ENCODE measurements at places on chromosomes 13 and 19.

- no peaks in the 10 kb centered on the region for H3K4me1 ChIP-seq
- H3K27me3 ChIP-seq: no peaks in the 10 kb centered on the region
- no peak for DNase-seq
- no peak overlapping the region for H3K4me3 ChIP-seq
Measured at GRCh38 chr19:40314656-40315055, 29.5 kb upstream of the AKT2 start.

DNA sequence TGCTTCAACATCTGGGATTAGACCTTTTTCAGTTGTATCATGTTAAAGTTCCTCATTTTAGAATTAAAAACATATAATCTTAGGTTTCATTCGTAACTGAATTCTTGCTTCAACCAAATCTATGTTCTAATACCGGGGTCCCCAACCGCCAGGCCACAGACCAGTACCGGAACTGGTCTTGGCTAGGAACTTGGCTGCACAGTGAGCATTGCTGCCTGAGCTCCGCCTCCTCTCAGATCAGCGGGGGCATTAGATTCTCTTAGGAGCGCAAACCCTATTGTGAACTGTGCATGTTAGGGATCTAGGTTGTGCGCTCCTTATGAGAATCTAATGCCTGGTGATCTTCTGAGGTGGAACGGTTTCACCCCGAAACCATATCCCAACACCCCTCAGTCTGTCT lies 19.2 kb downstream of the ITM2B start:
- no peak for DNase-seq
- 0 out of 2 replicates have a peak overlapping the region, but pooled peaks have one; percentile 5 for H3K4me3 ChIP-seq

- no peaks in the 10 kb centered on the region for H3K36me3 ChIP-seq
- H3K27me3 ChIP-seq: no peaks in the 10 kb centered on the region
- peaks cover 25% of the 10 kb centered on the region for H3K4me1 ChIP-seq
- H3K27ac ChIP-seq: peak overlapping the region; percentile 91
Measured at GRCh38 chr19:662207-662961, 630 bp downstream of the RNF126 start.

GRCh38 chr13:72754111-72754510 lies 26.4 kb downstream of the BORA start:
- DNase-seq: no peak
- H3K4me1 ChIP-seq: no peaks in the 10 kb centered on the region
- H3K36me3 ChIP-seq: peaks cover 60% of the 10 kb centered on the region
- no peaks in the 10 kb centered on the region for H3K27me3 ChIP-seq

DNA sequence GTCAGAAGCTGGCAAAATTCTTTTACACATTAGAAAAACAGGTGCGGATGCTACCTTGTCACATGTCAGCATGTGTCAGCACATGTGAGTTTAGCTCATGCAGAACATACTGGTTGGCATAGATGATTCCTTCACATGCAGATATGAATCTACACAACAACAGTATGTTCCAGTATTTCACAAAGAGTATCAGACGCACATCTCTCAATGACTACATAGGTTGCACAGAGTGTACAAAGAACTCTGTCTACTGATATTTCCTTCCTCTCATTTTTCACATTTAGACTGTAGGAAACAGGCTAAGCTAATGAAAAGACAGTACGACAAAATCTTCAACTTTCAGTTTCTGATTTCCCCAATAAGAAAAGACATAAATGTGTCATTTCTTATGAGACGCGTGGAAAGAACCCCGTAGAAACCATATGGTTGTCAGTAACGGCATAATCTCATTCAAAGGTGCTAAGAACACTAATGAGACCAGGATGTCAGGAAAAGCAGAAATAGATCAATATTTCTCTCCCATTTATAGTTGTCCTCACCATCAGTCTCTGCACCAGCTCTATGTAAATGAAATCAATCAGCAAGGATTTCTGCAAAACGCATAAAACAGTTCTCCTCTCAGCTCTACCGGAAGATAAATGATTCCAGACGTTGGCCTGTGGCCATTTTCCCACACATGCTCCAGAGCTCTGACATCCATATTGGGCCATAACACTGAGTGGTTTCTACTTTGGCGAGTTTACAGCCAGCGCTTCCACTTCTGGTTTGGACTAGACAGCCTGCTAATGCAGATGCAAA lies 81.2 kb downstream of the STARD13 start:
- no peaks in the 10 kb centered on the region for H3K36me3 ChIP-seq
- H3K27me3 ChIP-seq: no peaks in the 10 kb centered on the region
- H3K4me1 ChIP-seq: peaks cover 47% of the 10 kb centered on the region
- peak; percentile 94 for DNase-seq
- H3K27ac ChIP-seq: peak overlapping the region; percentile 77

DNA sequence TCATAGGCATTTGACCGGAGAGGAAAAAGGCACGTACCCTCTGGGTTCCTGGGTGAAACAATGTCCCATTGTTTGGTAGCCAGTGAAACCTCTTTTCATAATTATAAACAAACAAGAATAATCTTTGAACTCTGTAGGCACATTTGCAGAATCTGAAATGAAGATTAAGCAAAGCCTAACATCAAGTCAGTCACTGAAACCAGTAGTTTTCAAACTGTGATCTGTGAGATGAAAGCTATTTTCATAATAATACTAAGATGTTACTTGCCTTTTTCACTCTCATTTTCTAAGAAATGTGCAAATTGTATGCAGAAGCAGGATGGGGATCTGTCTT lies 105.4 kb downstream of the WDFY2 start:
- H3K4me1 ChIP-seq: peaks cover 2% of the 10 kb centered on the region
- no peak for DNase-seq
- H3K27ac ChIP-seq: no peak overlapping the region
- no peaks in the 10 kb centered on the region for H3K27me3 ChIP-seq
- H3K36me3 ChIP-seq: no peaks in the 10 kb centered on the region

DNA sequence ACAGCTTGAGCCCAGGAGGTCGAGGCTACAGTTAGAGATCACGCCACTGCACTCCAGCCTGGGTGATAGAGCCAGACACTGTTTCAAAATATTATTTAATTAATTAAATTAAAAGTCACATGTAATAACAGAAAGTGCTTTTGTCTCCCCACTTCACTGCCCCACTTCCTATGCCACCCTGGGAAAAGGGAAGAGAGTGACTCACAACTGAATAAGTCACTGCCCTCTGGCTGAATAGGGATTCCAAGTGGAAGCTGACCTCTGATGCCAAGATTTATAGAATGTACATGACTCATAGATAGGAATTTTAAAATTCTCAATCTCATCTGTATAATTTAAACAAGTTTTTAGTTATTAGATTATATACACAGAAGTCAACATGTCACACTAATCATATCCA lies 22.2 kb upstream of the ERVV-1 start:
- H3K36me3 ChIP-seq: no peaks in the 10 kb centered on the region
- H3K27me3 ChIP-seq: no peaks in the 10 kb centered on the region
- peaks cover 20% of the 10 kb centered on the region for H3K4me1 ChIP-seq
- H3K27ac ChIP-seq: peak overlapping the region; percentile 57
- H3K4me3 ChIP-seq: no peak overlapping the region

- no peaks in the 10 kb centered on the region for H3K27me3 ChIP-seq
- H3K27ac ChIP-seq: no peak overlapping the region
- peak; percentile 52 for DNase-seq
- H3K4me1 ChIP-seq: peaks cover 28% of the 10 kb centered on the region
- no peaks in the 10 kb centered on the region for H3K36me3 ChIP-seq
- H3K4me3 ChIP-seq: peak overlapping the region; percentile 9
Measured at GRCh38 chr13:109844396-109844795, 58.0 kb upstream of the IRS2 start.

DNA sequence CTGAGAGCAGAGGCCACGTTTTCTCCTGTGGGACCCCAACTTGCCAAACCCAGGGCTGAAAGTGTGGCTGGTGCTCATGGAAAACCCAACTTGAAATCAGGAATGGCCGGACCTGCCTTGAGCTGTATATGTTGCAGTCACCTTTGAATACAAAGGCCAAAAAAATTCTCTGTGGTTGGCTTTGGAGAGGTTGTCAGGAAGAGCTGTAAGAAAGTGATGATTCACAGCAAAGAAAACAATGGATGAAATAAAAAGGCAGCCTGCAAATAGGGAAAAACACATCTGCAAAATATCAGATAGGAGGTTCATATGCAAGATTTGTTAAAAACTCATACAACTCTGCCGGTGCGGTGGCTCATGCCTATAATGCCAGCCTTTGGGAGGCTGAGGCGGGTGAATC lies 715.8 kb downstream of the UQCRFS1 start:
- no peaks in the 10 kb centered on the region for H3K36me3 ChIP-seq
- H3K4me3 ChIP-seq: no peak overlapping the region
- H3K27ac ChIP-seq: no peak overlapping the region
- no peak for DNase-seq
- no peaks in the 10 kb centered on the region for H3K4me1 ChIP-seq

DNA sequence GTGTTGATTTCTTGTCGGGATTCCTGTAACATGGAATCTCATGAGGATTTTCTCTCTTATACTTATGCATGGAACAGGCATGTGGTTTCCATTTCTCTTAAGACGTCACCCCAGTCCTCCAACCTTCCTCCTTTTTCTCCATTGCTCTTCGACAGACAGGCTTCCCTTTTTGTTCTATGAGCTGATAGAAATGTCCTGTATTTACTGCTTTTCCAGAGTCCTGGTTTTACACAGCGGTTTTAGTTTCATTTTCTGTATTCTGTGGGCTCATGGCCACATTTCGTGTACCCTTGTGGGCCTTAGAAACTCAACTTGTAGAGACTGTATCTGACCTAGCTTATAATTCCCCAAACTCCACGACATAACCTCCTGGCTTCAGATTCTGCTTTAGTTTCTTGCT lies 113.1 kb downstream of the PAN3 start:
- H3K27ac ChIP-seq: no peak overlapping the region
- H3K4me3 ChIP-seq: no peak overlapping the region
- no peaks in the 10 kb centered on the region for H3K4me1 ChIP-seq
- no peaks in the 10 kb centered on the region for H3K27me3 ChIP-seq
- DNase-seq: no peak

DNA sequence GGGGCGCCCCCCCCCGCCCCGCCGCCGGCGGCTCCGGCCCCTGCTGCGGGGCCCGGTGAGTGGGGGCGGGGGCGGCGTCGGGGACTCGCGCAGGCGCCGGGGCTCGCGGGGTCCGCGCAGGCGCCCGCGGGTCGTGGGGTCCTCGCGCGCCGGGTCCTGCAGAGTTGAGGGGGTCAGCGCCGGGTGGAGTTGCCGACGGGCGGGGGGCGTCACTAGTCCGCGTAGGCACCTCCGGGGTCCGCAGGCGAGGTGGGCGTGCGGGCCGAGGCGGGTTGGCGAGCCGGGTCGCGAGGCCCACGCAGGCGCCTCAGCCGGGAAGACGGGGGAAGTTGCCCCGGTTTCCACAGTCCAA lies 365 bp downstream of the PPP6R1 start:
- peak; percentile 52 for DNase-seq
- H3K27ac ChIP-seq: peak overlapping the region; percentile 78
- H3K4me1 ChIP-seq: peaks cover 26% of the 10 kb centered on the region

DNA sequence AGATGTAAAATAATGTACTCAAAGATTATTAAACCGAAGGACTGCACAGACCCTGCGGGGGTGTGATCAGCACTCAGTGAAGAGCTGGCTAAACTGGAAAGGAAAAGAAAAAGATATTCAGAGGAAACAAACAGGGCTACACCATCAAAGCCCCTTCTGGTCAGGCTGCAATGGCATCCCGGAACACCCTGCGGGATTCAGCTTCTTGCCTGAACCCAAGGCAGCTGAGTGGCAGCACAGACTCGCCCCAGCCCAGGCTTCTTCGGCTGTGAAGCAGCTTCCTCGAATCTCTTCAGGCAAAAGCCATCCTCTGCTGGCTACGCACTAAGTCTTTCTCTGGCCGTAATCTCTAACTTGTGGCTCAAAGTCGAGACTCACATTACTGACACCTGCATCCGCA lies 220.9 kb downstream of the TEX29 start:
- no peak overlapping the region for H3K4me3 ChIP-seq
- no peaks in the 10 kb centered on the region for H3K4me1 ChIP-seq
- no peak for DNase-seq

- DNase-seq: peak; percentile 16
- no peaks in the 10 kb centered on the region for H3K27me3 ChIP-seq
- H3K27ac ChIP-seq: no peak overlapping the region
- H3K4me1 ChIP-seq: no peaks in the 10 kb centered on the region
Measured at GRCh38 chr13:33004511-33004910, 11.7 kb upstream of the KL start.

GRCh38 chr13:87999240-87999700 lies 328.1 kb downstream of the SLITRK5 start:
- no peak overlapping the region for H3K4me3 ChIP-seq
- peaks cover 19% of the 10 kb centered on the region for H3K4me1 ChIP-seq
- H3K36me3 ChIP-seq: no peaks in the 10 kb centered on the region
- peak overlapping the region; percentile 29 for H3K27ac ChIP-seq
- peak; percentile 58 for DNase-seq
- no peaks in the 10 kb centered on the region for H3K27me3 ChIP-seq

- no peak overlapping the region for H3K27ac ChIP-seq
- peaks cover 14% of the 10 kb centered on the region for H3K4me1 ChIP-seq
- H3K36me3 ChIP-seq: no peaks in the 10 kb centered on the region
- DNase-seq: no peak
- no peaks in the 10 kb centered on the region for H3K27me3 ChIP-seq
- no peak overlapping the region for H3K4me3 ChIP-seq
Measured at GRCh38 chr13:47178090-47178950, 281.5 kb upstream of the HTR2A start.

GRCh38 chr19:52936151-52936953 lies 13.1 kb upstream of the ZNF888 start:
- H3K4me3 ChIP-seq: no peak overlapping the region
- no peaks in the 10 kb centered on the region for H3K27me3 ChIP-seq
- no peaks in the 10 kb centered on the region for H3K4me1 ChIP-seq

- H3K4me1 ChIP-seq: peaks cover 24% of the 10 kb centered on the region
- H3K27me3 ChIP-seq: no peaks in the 10 kb centered on the region
- 0 out of 2 replicates have a peak overlapping the region, but pooled peaks have one; percentile 4 for H3K4me3 ChIP-seq
- no peaks in the 10 kb centered on the region for H3K36me3 ChIP-seq
- no peak overlapping the region for H3K27ac ChIP-seq
Measured at GRCh38 chr19:30249911-30250310, 122.3 kb upstream of the ZNF536 start.

GRCh38 chr13:44493213-44493812 lies 82.8 kb downstream of the TSC22D1 start:
- 0 out of 2 replicates have a peak, but pooled peaks cover 5% of the 10 kb centered on the region for H3K36me3 ChIP-seq
- no peak overlapping the region for H3K4me3 ChIP-seq
- no peaks in the 10 kb centered on the region for H3K4me1 ChIP-seq
- no peak for DNase-seq
- no peak overlapping the region for H3K27ac ChIP-seq
- H3K27me3 ChIP-seq: no peaks in the 10 kb centered on the region

- H3K27me3 ChIP-seq: no peaks in the 10 kb centered on the region
- no peaks in the 10 kb centered on the region for H3K36me3 ChIP-seq
- H3K4me3 ChIP-seq: no peak overlapping the region
- peak; percentile 80 for DNase-seq
- peak overlapping the region; percentile 32 for H3K27ac ChIP-seq
Measured at GRCh38 chr13:50353651-50354415, 338.6 kb downstream of the KCNRG start.

- H3K36me3 ChIP-seq: no peaks in the 10 kb centered on the region
- no peak overlapping the region for H3K27ac ChIP-seq
- H3K4me3 ChIP-seq: no peak overlapping the region
- DNase-seq: no peak
Measured at GRCh38 chr19:42407816-42408175, 17.7 kb upstream of the CNFN start.

All from GM23248 (cell line).